Diencephalon (tissue), 1 donor: ENCODE measurements at places on chromosomes 12 and 14. TPM values are rescaled to one million over a fixed set of nuclear protein-coding genes. Genes with fewer than 3 reads are reported as not detected.

Gene UNC79
- total RNA-seq: 41.3 TPM

Gene LYZ
- 7.4 TPM for total RNA-seq

Gene CLEC2A
- not detected for total RNA-seq

Gene PDZRN4
- total RNA-seq: 60.0 TPM

Gene CLEC9A
- total RNA-seq: not detected

Gene TMEM117
- total RNA-seq: 21.0 TPM

Gene SLC6A12
- total RNA-seq: 11.8 TPM

Gene YY1
- 46.8 TPM for total RNA-seq

Gene SSPN
- 16.6 TPM for total RNA-seq

Gene CIROP
- total RNA-seq: not detected

Gene KRT76
- total RNA-seq: not detected

Gene KLHL33
- 0.23 TPM for total RNA-seq

Gene CLMN
- total RNA-seq: 3.2 TPM

Gene TC2N
- 25.1 TPM for total RNA-seq

Gene NGDN
- 39.0 TPM for total RNA-seq

Gene RPGRIP1
- 0.69 TPM for total RNA-seq

Gene POLE
- 21.9 TPM for total RNA-seq

Gene FOXG1
- total RNA-seq: 19.8 TPM

Gene GNS
- total RNA-seq: 70.1 TPM

Gene KRT83
- not detected for total RNA-seq

Gene SERPINA10
- not detected for total RNA-seq

Gene CLEC14A
- total RNA-seq: 5.3 TPM

Gene CARMIL3
- total RNA-seq: 28.8 TPM
